ENCODE measurements at places on chromosomes 1 and 21.
A peak's percentile ranks its signal among the peaks of the same experiment; 100 is the strongest.

- DNase-seq: peak; percentile 31
These were observed 856 bp downstream of the NRDC start for GRCh38 chr1:51877434-51878307.

DNA sequence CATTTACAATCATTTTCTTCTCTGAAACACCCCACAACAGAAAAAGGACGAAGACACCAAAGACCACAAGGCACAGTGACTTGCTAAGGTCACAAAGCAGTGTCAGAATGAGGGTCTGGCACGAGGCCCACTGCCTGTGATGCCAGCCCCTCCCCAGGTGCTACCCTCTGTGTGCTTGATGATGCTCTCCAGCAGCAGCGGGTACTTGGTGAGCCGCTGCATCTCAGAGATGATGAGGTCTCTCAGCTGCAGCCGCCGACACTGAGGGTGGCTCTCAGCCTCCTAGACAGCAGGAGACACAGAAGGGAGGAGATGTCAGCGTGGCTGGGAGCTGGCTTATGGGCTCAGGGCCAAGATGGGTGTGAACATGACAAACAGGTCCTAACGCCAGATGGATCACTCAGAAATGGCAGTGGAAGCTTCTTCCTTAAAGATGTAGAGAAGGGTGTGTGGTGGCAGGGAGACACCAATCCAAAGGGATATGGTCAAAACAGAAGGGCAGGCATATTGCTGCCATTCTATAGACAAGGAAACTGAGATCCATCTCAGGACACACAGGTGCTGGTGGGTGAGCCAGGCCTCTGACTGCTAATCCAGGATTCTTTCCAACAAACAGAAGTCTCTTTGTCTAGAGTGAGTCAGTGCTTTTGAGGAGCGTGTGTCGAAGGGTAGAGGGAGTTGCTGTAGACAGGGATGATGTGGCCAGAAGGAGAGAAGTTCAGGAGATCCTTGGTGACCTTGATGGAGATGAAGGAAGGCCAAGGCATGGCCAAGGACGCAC is 25.6 kb downstream of the LRRC71 start:
- no peak for DNase-seq

GRCh38 chr1:111879081-111879480 is 110.4 kb downstream of the KCND3 start:
- no peak for DNase-seq

GRCh38 chr1:192133350-192133926 is 24.8 kb upstream of the RGS18 start:
- no peak for DNase-seq

GRCh38 chr1:24109166-24109483 is 2.8 kb downstream of the MYOM3 start:
- DNase-seq: no peak

GRCh38 chr1:228264090-228264829 is 56.4 kb downstream of the OBSCN start:
- DNase-seq: no peak

DNA sequence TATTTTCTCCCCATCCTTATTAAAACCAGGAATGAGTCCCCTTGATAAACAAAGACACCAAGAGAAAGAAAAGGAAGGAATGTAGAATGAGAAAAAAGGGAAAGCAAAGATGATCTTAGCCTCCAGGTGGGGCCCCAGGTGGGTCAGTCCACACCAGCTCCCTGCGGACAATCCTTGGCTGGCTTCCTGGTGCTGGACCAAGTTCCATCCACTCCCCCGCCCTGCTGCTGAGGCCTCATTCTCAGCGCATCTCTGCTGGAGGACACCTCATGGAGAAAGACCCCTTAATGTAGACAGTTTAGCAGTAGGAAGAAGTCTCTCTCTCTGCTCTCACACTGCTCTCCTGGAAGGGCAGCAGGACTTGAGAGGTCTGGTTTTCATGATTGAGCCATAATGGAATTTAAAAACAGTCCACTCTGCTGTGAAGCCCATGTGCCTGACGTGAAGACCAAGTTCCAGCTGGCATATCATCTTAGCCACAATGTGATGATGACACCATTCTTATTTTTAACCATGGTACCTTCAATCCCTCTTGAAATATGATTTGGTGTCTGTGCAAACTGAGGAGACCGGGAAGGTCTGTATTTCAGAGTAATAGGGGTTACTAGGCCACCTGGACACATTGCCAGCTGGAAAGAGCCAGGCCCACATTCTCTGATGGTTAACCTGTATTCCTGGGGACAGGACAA is 83.1 kb downstream of the WLS start:
- DNase-seq: no peak

DNA sequence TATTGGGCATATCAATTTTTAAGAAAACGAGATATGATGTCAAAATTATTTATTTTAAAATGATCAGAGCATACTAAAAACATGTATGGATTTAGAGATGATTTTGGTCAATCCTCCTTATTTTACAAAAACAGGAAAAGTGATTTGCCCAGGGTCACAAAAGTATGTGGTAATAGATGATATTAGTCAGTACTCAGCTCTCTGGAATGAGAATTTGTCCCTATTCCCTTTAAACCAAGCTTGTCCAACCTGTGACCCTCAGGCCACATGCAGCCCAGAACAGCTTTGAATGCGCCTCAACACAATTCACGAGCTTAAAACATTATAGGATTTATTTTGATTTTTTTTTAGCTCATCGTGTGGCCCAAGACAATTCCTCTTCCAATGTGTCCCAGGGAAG is 104.7 kb downstream of the AKT3 start:
- no peak for DNase-seq

- DNase-seq: no peak
These were observed 10.7 kb upstream of the COA6 start for GRCh38 chr1:234362558-234362957.
